ENCODE measurements at places on chromosomes 11 and 22. TPM values are rescaled to one million over a fixed set of nuclear protein-coding genes. Genes with fewer than 3 reads are reported as not detected.
A peak's percentile ranks its signal among the peaks of the same experiment; 100 is the strongest.

The MYH9 gene
- 283 TPM for total RNA-seq

The TREH gene
- total RNA-seq: not detected

- peak within 1 kb of the TSS; percentile 73 for H3K27ac ChIP-seq
- H3K27me3 ChIP-seq: no peaks in the 10 kb centered on the region
- H3K4me1 ChIP-seq: no peaks in the 10 kb centered on the region
- peaks cover 21% of the 10 kb centered on the region for H3K36me3 ChIP-seq
Observed at GRCh38 chr22:20131597-20131858, at the start of gene ZDHHC8. Gene ZDHHC8 (plus strand): TSS chr22:20131804. CDS start chr22:20131948, 144 bp downstream.

DNA sequence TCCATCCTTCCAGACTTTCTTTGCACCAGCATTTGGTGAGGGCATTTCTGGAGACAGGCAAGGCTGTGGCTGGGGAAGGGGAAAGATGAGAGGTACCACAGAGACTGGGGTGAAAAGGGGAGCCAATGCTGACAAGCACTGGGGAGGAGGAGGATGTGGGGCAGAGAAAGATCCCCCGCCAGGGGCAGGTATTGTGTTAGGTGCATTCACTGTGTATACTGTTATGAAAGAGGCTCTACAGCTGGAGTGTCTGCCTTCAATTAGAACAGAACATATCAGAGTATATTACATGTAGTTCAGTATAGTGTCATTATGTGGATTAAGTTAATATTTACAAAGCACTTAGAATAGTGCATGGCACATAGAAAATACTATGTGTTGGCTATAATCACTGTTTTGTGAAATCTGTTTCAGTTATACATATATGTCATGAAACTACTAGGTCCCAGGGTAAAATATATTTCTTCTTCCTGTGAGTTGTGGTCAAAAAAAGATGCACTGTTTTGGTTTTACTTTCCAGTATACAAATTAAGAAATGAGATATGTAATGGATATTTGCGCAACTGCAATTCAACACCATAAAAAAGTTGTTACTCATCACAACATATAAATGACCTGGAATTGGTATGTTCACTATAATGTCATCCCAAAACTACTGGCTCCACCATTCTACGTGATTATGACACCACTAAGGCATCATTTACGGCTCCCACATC lies 8.4 kb downstream of the MSANTD2 start:
- no peaks in the 10 kb centered on the region for H3K27me3 ChIP-seq
- H3K4me1 ChIP-seq: no peaks in the 10 kb centered on the region
- no peak overlapping the region for H3K4me3 ChIP-seq

DNA sequence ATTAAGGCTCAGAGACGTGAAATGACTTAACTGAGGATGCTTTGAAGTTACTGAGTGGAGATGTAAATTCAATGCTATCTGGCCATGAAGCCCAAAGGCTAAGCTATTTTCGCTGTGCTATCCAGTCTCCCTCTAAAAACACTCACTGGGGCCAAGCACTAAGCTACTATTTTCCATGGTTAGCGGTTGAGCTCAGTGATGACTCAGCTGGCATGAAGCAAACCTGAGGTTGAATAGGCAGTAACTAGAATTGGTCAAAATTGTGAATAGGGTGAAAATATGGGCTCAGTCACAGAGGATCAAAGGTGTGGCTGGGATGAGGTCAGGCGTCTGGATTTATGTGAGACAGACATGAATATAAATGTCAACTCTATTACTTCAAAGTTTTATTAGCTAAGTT lies 564.2 kb upstream of the KIRREL3 start:
- DNase-seq: peak; percentile 45
- no peaks in the 10 kb centered on the region for H3K36me3 ChIP-seq
- H3K4me3 ChIP-seq: no peak overlapping the region
- H3K27me3 ChIP-seq: no peaks in the 10 kb centered on the region
- H3K27ac ChIP-seq: no peak overlapping the region
- peaks cover 11% of the 10 kb centered on the region for H3K4me1 ChIP-seq

- no peak overlapping the region for H3K27ac ChIP-seq
- H3K4me3 ChIP-seq: no peak overlapping the region
- H3K27me3 ChIP-seq: no peaks in the 10 kb centered on the region
- H3K36me3 ChIP-seq: peaks cover 14% of the 10 kb centered on the region
Observed at GRCh38 chr11:9231848-9232177, 33.3 kb downstream of the DENND5A start.

- peaks cover 4% of the 10 kb centered on the region for H3K36me3 ChIP-seq
- no peak overlapping the region for H3K4me3 ChIP-seq
- DNase-seq: no peak
Observed at GRCh38 chr22:49861642-49862495, 8.2 kb downstream of the ZBED4 start.

DNA sequence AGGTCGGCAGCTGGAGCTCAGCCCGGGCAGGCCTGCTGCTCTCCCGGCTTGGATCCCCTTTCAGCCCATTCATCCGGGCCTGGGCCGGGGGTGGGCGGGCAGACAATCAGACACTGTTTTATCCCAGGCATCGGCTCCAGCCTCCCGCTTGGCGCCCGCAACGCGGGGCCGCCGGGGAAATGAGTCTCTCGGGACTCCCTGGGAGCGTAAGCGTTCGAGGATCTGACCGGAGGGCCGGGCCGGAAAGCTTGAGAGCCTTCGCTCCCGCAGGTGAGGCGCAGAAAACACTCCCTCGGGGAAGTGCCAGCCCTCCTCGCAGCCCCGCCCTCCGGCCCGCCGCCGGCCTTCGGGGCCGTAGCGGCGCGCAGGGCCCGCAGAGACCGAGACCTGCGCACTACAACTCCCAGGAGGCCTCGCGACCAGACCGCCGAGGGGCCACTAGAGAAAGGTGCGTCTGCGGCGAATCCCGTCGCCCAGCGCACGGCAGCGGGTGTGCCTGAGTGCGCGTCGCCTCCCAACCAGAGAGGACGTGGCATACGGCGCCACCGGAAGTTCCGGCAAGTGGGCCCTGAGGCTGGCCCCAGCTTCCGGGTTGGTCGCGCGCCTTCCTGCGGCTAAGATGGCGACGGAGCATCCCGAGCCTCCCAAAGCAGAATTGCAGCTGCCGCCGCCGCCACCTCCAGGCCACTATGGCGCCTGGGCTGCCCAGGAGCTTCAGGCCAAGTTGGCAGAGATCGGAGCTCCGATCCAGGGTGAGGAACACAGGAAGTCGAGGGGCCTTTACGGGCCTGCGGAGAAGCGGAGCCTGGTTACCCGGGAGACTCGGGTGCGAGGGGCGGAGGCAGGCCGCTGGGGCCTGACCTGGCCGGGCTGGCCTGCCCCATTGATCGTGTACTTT lies at the start of gene SF3B2:
Gene SF3B2 (plus strand): TSS at position 599 of the 898 bp plus-strand sequence. CDS start 21 bp downstream, at position 620.
- no peaks in the 10 kb centered on the region for H3K27me3 ChIP-seq
- peaks cover 6% of the 10 kb centered on the region for H3K4me1 ChIP-seq
- DNase-seq: peak; percentile 99
- H3K36me3 ChIP-seq: peaks cover 35% of the 10 kb centered on the region
- H3K27ac ChIP-seq: peak within 1 kb of the TSS; percentile 91
- H3K4me3 ChIP-seq: peak within 1 kb of the TSS; percentile 98

GRCh38 chr11:60874421-60875365 lies 7.4 kb downstream of the ZP1 start:
- no peak overlapping the region for H3K27ac ChIP-seq
- peaks cover 18% of the 10 kb centered on the region for H3K36me3 ChIP-seq
- no peaks in the 10 kb centered on the region for H3K4me1 ChIP-seq
- peak; percentile 17 for DNase-seq
- H3K27me3 ChIP-seq: no peaks in the 10 kb centered on the region

DNA sequence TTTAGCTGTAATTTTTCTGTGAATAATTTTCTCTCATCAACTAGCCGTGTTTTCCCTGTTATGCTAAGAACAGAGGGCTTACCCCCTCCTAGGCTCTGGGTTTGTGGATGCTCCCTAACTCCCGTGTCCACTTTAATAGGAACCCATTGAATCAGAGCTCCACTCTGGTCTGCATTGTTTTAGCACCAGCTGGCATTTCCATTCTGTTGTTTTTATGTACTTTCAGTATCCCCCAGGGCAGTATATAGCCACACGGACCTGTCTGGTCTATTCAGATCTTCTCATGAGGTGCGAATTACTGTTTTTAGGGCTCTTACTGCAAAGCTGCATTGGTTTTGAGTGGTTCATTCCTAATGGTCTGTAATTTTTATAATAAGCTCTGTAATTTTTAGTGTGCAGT lies 16.0 kb downstream of the POLD3 start:
- H3K27ac ChIP-seq: no peak overlapping the region
- H3K4me3 ChIP-seq: no peak overlapping the region
- no peaks in the 10 kb centered on the region for H3K4me1 ChIP-seq
- no peaks in the 10 kb centered on the region for H3K27me3 ChIP-seq
- H3K36me3 ChIP-seq: peaks cover 60% of the 10 kb centered on the region
- DNase-seq: no peak

DNA sequence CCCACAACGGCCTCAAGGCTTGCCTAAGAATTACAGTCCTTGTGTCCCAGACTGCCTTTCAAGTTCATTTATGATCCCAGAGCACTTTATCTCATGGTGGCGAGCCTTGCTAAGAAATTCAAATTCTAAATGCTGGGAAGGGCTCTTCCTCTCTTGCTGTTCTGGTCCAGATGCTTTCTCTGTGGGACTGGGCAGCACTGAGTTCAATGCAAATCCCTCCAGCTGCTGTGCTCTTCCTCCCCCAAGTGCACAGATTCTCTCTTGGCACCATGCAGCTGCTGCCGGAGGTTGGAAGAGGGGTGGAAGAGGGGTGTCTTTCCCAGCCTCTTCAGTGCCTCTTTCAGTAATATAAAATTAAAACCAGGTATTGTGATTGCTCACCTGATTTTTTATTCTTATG lies 828.0 kb downstream of the DLG2 start:
- no peak for DNase-seq
- H3K27me3 ChIP-seq: no peaks in the 10 kb centered on the region
- H3K4me1 ChIP-seq: no peaks in the 10 kb centered on the region
- H3K36me3 ChIP-seq: no peaks in the 10 kb centered on the region

DNA sequence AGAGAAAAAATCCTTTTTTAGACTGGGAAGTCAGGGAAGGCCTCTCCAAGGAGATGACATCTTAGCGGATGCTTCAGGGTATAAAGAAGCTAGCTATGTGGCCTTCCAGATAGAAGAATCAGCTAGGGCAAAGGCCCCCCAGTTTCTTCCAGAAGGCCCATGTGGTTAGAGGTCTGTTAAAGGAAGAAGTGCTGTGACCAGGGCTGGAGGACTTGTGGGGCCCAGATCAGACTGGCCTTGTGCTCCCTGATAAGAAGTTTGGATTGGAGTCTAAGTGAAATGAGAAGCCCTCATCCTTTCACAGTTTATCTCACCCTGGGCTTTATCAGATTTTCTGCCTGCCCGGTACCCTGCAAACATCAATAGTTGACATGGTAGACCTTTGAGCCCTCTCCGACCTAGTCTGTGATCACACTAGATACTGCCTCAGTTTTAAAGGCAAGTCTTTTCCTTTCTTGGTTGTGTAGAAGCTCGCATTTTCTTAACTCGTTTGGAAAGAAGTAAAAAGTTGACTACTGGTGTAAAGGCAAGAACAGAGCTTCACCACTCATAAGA lies 7.8 kb downstream of the AMPD3 start:
- H3K4me3 ChIP-seq: no peak overlapping the region
- H3K36me3 ChIP-seq: no peaks in the 10 kb centered on the region
- H3K27me3 ChIP-seq: no peaks in the 10 kb centered on the region

DNA sequence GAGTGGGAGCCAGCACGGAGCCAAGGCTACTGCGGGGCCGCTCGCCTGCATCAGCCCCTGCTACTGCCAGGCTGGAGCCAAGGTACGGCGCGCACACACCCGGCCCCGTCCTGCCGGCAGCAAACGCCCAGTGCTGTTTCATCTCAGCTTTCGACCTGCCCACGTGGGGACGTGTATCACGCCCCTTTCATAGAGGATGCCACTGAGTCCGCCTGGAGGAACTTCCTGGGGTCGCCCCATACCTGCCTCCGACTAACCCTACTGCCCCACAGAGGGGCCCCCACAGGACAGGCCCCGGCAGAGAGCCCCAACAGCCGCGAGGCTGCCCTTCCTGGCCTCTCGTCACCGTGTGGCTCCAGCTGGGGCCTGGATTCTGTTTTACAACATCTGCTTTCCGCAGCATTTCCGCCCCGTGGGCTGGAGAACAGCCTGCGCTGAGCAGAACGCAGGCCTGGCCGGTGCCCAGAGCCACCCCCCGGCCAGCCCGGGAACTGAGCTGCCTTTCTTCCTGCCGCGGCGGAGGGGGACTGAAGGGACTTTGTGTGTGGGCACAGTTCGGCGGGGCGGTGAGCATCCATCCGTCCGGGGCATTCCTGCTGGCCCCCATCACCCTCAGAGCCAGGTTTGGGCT lies 22.9 kb upstream of the ARHGAP8 start:
- peaks cover 6% of the 10 kb centered on the region for H3K4me1 ChIP-seq
- peaks cover 8% of the 10 kb centered on the region for H3K36me3 ChIP-seq
- no peaks in the 10 kb centered on the region for H3K27me3 ChIP-seq
- no peak overlapping the region for H3K4me3 ChIP-seq
- H3K27ac ChIP-seq: no peak overlapping the region
